ENCODE measurements at places on chromosomes 2 and 18.

DNA sequence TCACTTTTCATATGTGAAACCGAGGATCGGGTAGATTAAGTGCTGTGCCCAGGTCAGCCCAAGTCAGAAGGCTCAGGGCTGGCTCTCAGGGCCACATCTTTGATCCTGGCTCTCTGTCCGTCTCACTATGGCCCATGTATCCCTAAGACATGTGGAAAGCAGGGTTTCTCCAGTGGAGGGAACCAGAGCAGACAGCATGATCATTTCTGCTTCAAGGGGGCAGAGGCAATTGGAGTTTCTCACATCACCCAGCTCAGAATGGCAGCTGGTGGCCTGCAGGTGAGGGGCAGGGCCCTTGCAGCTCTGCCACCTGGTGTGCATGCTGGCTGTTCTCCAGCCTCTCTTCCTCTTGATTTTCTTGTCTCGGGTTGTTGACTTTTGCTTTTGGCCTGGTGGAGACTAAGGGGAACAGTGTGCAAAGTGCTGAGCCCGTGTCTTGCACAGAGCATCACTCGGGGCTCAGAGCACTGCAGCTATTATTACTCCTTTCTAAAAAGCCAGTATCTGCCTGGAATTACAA is 27.0 kb downstream of the LDLRAD4 start:
- DNase-seq, result no peak

GRCh38 chr2:200483729-200484198 is 26.1 kb downstream of the KCTD18 start:
- DNase-seq, result no peak

GRCh38 chr18:79490626-79491041 is 94.9 kb downstream of the NFATC1 start:
- no peak for DNase-seq

DNA sequence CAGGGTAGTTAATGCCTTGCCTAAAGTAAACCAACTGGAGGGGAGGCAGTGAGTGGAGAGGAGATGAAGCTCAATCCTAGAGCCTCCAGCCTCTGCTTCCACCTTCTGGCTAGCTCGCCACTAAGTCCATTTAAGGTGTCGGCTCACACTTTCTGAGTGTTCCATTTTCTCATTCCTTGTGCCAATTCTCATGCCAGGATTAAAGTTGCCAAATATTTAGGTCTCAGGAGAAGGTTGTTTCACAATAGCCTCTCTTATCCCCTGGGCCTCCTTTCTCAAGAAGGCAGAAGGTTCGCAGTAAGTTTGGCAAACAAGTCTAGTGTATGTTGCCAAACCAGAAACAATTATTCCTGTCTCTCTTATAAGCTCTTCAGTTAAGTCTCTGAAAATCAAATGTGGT is 57.2 kb downstream of the TACR1 start:
- no peak for DNase-seq

GRCh38 chr18:9684881-9685614 is 23.1 kb upstream of the RAB31 start:
- no peak for DNase-seq

DNA sequence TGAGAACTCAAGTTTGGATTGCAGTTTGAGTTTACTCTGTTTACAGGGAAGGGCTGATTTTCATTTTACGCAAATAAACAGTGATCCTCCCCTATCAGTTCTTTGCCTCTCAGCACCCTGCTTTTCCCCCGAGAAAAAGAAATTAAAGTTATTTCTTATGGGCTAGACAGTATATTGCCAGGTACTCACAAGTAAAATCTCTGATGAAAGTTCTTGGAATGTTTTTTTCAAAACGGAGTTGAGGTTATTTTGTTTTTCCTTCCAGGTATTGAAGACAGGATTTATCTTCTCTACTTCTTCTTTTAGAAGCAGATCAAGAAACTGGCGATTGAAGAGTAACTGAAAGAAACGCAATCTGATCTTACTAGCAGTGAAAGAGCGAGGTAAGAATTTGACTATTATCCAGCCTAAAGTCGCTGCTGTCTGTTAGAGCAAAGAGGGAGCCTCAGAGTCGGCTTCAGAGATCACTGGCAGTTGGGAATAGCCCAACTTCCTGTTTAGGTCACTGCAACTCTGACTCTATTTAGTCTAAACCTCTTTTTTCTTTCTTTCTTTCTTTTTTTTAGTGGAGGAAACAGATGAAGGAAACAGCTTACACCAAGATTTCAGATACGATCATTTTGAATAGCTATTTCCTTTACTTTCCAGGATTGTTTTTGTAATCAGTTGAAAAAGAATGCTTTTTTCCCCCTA is at the start of gene TFPI:
Gene TFPI (minus strand): TSS at position 425 of the 693 bp plus-strand sequence. CDS start 50,667 bp downstream, outside the sequence.
- no peak for DNase-seq

GRCh38 chr18:41850781-41851180 is 104.3 kb upstream of the PIK3C3 start:
- DNase-seq, result no peak

DNA sequence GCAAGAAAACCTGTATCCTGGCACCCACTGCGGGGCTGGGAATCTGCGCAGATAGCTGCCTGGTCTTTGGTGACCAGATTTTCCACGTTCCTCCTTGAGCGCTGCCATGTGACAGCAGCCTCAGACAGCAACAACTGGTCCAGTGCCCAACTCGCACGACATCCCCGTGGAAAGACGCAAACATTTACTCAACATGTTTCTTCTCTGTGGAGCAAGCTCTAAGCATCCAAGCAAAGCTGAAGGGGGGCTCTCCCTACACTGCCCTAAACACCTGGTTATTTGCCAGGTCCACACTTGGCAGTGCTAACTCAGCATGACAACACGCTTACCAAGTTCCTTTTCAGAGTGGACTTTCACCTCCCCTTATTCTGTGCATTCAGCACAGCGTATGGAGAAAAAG is 11.3 kb downstream of the ZNF516 start:
- DNase-seq, result no peak

GRCh38 chr18:53101536-53102105 is 761.6 kb downstream of the DCC start:
- DNase-seq, result no peak

DNA sequence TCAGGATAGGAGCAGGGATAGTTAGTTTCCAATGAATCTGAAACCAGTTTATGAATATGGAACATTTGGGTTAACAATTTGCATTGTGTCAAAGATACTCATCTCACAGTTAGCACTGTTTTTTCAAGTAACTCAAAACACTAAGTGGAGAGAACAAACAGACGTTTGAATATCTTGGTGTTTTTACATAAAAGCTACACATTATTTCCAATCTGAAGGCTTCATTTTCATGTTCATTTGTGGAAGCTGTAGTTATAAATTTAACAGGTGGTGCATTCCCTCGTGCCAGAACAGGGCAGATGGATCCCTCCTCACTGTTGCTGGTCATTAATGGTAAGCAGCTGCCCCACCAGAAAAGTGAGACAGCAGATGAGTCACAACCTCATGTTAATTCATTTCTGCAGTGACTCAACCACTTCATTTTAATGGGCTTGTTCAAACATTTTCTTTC is 286.9 kb downstream of the TMX3 start:
- no peak for DNase-seq

DNA sequence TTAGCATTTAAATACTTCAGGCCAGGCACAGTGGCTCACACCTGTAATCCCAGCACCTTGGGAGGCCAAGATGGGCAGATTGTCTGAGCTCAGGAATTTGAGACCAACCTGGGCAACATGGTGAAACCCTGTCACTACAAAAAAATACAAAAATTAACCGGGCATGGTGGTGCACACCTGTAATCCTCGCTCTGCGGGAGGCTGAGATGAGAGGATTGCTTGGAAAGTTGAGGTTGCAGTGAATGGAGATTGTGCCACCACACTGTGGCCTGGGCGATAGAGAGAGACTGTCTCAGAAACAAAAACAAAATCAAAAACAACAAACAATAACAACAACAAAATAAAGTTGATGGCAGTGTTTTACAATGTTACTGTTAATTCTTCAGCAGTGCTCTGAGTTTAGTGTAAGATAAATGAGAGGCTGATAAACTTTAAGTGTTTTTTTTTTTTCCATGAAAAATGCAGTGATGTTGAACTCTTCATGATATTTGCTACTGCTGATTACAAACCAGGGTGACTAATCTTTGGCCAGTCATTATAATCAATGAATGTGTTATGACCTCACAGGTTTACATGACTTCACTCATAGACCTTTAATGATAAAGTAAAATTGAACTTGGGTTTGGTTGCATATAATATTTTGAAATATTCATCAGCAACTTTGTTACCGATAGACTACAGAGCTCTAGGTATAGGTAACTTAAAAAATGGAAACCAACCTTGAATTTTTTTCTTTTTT is 2.5 kb downstream of the ITGAV start:
- no peak for DNase-seq

DNA sequence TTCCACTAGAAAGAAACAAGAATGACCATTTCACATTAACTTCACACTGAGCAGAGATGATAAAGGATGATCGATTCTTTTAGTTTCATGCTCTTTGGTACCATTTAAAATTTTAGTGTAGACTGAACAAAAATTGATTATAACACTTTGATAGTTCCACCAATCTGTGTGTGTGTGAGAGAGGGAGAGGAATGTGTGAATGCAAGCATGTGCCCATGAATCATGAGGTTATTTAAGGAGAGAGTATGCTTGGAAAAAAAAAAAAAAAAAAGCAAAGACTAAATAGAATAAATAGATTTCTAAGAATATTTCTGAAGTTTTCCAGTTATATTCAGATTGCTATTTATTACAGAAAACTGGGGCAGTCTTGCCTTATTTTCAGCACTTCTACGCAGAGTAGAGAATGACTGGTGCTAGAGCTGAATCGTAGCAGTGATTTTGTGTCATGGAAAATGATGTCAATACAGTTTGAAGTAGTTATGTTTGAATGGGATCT is 900.8 kb downstream of the SLC4A3 start:
- no peak for DNase-seq

DNA sequence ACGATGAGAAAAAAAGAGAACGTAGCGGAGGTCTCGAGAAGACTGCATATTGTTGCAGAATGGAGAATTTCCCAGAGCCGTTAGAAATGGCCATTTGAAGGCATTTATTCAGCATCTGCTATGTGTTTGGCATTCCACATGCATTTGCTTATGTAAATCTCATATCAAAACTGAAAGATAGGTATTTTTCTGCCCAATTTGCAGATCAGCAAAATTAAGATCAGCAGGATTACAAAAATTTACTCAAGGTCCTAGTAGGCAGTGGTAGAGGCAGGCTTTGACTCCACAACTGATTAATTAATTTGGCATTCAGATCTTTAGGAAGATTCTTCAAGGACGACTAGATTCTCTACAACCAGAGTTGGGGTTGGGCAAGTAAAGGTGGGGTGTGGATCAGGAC is 1.8 kb upstream of the E2F6 start:
- no peak for DNase-seq

All from CD4-positive, alpha-beta T cell treated with Interleukin-21 for 1 hour (primary cell).